ENCODE measurements at places on chromosomes 13 and 19.
A peak's percentile ranks its signal among the peaks of the same experiment; 100 is the strongest.

DNA sequence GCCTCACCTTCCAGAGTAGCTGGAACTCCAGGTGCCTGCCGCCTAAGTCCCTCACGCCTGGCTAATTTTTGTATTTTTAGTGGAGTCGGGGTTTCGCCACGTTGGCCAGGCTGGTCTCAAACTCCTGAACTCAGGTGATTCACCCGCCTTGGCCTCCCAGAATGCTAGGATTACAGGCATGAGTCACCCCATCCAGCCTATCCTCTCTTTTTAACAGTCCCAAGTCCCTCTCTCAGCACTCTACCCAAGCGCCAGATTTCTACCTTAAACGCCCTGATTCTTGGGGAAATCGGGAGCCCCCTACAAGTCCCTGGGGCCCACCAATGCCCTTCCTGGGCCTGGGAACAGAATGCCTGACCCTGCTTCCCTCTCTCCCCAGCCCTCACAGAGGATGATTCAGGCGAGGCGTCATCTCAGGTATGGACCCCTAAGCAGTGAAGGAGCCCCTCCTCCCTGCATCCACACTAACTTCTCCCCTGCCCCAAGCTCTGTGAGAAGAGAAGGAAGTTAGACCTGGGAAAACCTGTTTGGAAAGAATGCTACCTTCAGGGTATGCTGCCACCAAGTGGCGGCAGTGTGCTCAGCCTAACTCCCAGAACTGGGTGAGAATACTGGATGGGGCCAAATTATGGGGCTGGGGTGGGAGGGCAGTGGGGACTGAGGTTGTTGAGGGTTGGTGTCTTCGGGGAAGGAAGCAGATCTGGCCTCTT lies 20.8 kb upstream of the EBI3 start:
- DNase-seq, result no peak

DNA sequence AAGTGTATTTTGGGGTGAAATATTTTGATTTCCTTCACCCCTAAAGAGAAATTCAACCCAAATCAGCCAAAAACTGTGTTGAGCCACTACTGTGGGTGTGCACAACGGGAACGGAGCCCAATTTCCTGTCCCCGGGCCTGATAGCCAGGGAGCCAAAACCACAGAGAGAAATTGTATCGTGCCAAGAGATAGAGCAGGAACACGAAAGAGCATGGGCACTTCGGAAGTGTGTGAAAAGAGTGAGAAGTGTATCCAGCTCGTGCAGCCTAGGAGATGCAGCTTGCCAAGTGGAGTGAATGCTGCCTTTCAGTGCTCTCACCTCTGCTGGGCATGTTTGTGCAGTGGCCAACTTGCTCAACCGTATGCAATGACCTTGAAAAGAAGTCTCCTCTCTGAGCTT lies 19.4 kb upstream of the PLEKHF1 start:
- DNase-seq, result no peak

DNA sequence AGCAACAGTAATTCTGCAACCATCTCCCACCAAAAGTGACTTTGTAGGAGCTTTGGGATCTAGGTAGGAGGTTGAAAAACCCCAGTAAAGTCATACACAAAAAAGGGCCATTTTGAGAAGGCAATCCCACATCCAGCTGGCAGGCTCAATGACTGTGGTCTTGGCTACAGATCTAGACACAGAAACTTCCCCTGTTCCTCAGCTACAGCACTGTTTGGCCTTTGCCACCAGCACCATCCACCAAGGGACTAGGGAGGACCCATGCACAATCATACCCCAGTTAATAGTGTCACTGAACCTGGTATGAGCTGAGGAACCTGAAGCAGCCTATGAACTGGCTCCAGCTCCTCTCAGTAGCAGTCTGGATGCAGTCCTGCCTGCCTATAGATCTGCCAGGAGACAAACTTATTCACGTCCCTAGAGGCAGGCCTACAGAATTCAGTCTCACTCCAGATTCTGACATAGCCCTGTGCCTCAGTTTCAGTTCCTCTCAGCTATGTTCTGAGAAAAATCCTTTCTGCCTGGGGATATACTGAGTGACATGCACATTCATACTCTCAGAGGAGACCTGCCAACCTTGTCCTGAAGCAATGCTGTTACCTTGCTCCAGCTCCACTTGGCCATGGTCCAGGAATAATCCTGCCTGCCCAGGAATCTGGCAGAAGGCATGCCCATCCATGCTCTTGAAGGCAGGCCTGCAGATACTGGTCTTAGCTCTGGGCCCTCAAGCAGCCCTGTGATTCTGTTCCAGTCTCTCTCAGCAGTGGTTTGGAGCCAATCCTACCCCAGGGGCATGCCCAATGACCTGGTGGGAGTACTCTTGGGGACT lies 2048.3 kb upstream of the PCDH20 start:
- no peak for DNase-seq

DNA sequence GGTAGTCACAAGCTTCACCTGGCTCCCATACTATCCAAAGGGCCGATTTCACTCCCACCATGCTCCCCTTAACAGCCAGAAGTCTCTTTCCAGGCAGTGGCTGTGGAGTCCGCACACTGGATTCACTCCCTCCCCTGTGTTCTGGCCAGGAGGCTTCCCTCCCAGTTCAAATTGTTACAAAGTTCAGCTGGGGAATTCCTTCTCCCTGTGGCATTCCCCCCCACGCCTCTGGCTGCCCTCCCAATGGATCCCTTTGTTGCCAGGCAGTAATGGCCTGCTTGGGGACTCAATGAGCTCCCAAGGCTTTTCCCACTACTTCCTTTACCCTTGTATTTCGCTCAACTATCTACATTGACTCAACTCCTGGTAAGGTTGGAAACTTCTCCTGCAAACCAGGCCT lies 1921.4 kb upstream of the PCDH20 start:
- no peak for DNase-seq

DNA sequence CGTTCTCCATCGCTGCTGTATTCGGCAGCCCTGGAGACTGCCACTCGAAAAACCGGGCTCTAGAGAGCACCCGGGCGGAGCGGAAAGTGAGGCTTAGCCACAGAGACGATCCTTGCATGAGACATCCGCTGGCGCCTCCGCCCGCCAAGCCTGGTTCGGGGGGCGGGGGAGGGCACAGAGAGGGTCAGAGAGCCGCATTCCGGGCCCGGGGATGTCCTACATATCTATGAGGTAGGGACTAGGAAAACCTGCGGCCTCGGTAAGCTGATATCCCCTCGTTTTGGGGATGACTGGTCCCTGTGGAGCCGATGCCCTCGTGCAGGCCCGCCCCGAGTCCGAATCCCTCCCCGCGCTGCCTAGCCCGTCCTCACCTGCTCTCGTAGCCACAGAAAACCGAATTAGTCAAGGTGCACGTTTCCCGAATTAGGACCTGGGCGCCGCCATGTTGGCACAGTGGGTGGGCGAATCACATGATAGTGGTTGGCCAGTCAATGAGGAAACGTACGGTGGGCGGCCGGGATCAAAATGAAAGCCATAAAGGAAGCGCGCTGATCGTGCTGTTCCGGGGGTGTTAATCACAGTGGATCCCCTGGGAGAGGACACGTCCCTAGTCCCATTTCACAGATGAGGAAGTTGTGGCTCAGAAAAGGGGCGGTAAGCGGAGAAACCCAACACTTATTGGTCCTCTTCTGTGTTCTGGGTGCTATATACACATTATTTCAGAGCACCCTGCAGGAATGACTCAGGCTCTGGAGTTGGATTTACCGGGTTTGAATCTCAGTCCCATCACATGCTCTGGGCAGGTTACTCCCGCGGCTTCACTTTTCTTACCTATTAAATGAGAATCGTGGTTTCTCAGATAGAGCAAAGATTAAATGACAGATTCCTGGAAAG lies at the start of gene TRMT1:
Gene TRMT1, minus strand, starts transcription at position 459 of the 894 bp plus-strand sequence. Its CDS starts 341 bp downstream, at position 118.
- DNase-seq, result peak; percentile 96

DNA sequence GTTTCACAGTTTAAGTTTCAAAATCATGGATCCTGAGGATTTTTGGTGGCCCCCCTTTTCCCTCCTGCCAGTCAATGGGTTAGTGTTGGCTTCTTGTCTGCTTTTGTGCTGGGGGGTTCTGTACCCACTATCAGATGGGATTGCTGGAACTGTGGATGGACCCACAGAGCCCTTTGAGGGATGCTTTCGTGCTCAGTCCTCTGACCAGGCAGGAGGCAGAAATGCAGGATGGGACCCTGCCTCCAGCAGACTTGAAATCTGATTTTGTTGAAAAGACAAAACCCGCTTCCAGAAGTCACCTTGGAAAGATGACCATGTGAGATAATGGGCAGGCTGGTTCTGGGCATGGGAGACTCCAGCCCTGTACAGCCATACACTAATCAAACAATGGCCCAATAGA lies 408.9 kb downstream of the ZNF536 start:
- no peak for DNase-seq

- no peak for DNase-seq
These were observed 430.3 kb downstream of the EFNB2 start for GRCh38 chr13:106105153-106105552.

GRCh38 chr13:106637519-106637918 lies 69.6 kb upstream of the ARGLU1 start:
- no peak for DNase-seq

GRCh38 chr19:6108721-6109633 lies 1.3 kb downstream of the RFX2 start:
- DNase-seq, result peak; percentile 62

DNA sequence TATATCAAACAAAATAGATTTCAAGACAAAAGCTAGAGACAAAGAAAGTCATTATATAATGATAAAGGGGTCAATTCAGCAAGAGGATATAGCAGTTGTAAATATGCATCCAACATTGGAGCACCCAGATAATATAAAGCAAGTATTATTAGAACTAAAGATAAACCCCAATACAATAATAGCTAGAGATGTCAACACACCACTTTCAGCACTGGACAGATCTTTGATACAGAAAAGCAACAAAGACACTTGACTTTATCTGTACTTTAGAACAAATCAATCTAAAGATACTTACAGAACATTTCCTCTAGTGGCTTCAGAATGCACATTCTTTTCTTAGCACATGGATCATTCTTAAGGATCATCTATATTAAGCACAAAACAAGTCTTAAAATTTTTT lies 59.1 kb upstream of the TEX29 start:
- no peak for DNase-seq

DNA sequence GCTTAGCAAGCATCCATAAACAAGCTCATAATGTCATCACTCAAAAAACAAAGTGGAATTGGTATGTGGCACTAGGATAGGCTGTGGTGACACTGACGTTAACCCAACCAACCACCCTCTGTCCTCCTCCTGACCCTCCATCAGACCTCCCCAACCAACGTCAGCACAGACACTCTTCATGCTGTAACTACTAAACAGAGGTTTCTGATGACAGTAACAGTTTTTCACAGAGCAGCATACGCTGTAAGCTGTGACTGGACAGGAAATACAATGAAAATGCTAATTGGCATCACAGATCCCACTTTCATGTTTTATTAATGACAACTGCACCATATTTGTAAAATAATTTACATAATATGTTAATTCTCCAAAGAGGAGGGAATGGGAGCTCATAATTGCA lies 238.0 kb downstream of the IRS2 start:
- DNase-seq, result no peak

DNA sequence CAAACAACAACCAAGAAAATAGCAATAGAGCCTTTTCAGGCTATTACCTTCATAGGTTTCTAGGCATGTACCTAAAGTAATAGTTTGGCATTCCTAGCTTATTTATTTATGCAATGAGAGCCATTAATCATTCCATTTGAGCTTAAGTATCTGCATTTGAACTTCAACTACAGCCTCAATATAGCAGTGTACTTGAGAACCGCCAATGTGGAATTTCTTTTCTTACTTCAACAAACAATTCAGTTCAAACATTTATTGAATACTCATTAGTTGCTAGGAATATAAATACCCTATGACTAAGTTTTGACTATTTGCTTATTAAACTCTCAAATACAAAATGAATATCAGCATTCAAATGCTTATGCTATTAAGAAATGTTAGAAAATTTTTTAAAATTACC lies 38.0 kb upstream of the FREM2 start:
- no peak for DNase-seq

DNA sequence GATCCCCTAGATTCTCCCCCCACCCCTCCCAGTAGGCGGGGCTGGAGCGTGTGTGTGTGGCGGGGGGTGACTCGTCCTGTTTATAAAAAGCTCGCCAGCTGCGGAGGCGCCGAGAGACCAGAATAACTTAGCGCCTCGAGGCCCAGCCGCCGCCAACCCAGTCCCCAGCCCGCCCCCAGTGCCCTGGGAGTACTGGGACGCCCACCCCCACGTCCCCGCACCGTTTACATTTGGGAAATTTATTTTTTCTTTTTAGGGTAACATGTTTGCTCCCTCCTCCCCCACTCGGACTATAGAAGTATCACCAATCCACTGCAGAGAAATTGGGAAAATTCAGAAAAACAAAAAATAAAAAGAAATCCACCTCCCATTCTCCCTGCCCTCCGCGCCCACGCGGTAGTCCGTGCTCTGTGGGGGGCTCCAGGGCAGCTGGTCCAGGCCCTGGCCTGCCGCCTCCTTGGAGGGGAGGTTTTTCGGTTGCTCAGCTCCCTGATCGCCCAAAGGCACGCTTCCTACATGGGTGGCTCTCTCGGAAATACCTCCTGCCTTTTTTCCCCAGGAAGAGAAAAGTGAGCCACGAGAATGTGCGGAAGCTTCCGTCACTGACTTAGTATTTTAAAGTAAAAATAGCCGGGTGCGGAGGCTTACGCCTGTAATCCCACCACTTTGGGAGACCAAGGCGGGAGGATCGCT lies 1.5 kb upstream of the RAB3A start:
- DNase-seq, result peak; percentile 72

- no peak for DNase-seq
These were observed 22.0 kb downstream of the POSTN start for GRCh38 chr13:37576601-37577000.

- no peak for DNase-seq
These were observed 8.6 kb upstream of the POMP start for GRCh38 chr13:28650284-28650683.

GRCh38 chr13:28658539-28658795 lies 463 bp upstream of the POMP start:
- no peak for DNase-seq

DNA sequence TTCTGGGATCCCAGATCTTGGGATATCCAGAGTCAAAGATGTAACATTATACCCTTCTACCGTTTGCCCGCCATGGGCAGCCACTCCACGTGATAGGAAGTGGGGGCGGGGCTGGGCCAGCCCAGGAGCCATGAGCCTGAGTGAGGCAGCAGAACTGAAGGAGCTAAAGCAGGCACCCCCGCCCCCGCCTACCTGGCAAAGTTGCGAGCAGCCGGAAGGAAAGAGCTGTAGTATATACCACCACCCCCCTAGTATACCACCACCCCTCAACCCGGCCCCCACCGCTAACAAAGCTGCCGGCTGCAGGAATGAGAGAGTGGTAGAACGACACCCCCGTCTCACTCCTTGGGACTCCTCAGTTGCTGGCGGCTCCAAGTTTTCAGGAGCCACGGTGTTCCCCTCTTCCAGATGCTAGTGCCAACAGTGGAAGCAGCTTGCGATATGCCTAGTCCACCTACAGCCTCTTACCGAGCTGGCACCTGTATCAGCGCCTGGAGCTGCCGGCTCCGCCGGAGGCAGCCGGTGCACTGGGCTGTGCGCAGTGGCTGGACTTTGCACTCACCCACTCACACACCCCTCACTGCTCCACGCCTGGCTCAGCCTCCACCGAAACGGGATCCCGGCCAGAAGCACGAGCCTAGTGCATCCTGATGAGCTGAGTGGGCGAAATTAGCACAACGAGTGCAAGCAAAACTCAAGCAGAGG lies 230.7 kb upstream of the PRR20A start:
- no peak for DNase-seq

Data from activated CD4-positive, alpha-beta T cell treated with anti-CD3 and anti-CD28 coated beads for 48 hours (primary cell).